BJ (cell line): ENCODE measurements at places on chromosomes 5 and 9. TPM values are rescaled to one million over a fixed set of nuclear protein-coding genes. Genes with fewer than 3 reads are reported as not detected.

Gene KLF9
- polyA plus RNA-seq, result 29.2 and 32.7 TPM in 2 replicates

Gene MCC
- 2.3 TPM in 2 replicates for polyA plus RNA-seq

Gene LHX2
- 0.11 and 0.13 TPM in 2 replicates for polyA plus RNA-seq

Gene INVS
- polyA plus RNA-seq, result 9.7 and 16.1 TPM in 2 replicates

Gene HINT2
- polyA plus RNA-seq, result 20.9 and 30.0 TPM in 2 replicates

Gene SPINK4
- not detected in 2 replicates for polyA plus RNA-seq
